ENCODE measurements at places on chromosomes 5 and 9. TPM values are rescaled to one million over a fixed set of nuclear protein-coding genes. Genes with fewer than 3 reads are reported as not detected.

The LECT2 gene
- total RNA-seq: not detected

The SEC16A gene
- total RNA-seq: 28.4 TPM

The SYNPO gene
- total RNA-seq: 0.50 TPM

The ADRA1B gene
- total RNA-seq: under 0.01 TPM

The PCDHGC5 gene
- total RNA-seq: 2.9 TPM

The TLE4 gene
- total RNA-seq: 9.7 TPM

The ANKDD1B gene
- 0.62 TPM for total RNA-seq

The PPP3R2 gene
- total RNA-seq: not detected

The CNTNAP3 gene
- total RNA-seq: 0.87 TPM

The ADAMTSL2 gene
- total RNA-seq: not detected

The FGF10 gene
- total RNA-seq: 0.89 TPM

The SERF1A gene
- 5.9 TPM for total RNA-seq

The CDH9 gene
- total RNA-seq: not detected

The CCDC69 gene
- 2.0 TPM for total RNA-seq

The ROR2 gene
- 18.7 TPM for total RNA-seq

The PCDHB15 gene
- total RNA-seq: 0.37 TPM

The RGS7BP gene
- total RNA-seq: not detected

The GABRA1 gene
- not detected for total RNA-seq

The PCDHA4 gene
- total RNA-seq: 0.11 TPM

The DDX4 gene
- total RNA-seq: not detected

The NUDT2 gene
- 38.8 TPM for total RNA-seq

The ARAP3 gene
- total RNA-seq: 4.8 TPM

The CDKN2B-AS1 gene
- 4.1 TPM for total RNA-seq

The FBN2 gene
- total RNA-seq: 95.7 TPM

The ASS1 gene
- total RNA-seq: 186 TPM

The DRD1 gene
- not detected for total RNA-seq

The CBY3 gene
- not detected for total RNA-seq

The DEPDC1B gene
- 20.7 TPM for total RNA-seq

The TRIM36 gene
- 2.4 TPM for total RNA-seq

The FAM200C gene
- total RNA-seq: 6.0 TPM
